ENCODE measurements at places on chromosomes 16 and 17. TPM values are rescaled to one million over a fixed set of nuclear protein-coding genes. Genes with fewer than 3 reads are reported as not detected.

SSTR5 gene
- not detected for total RNA-seq

GFAP gene
- 2.1 TPM for total RNA-seq

ASIC2 gene
- not detected for total RNA-seq

MT1X gene
- 11.5 TPM for total RNA-seq

CNTNAP1 gene
- 8.9 TPM for total RNA-seq

TPSD1 gene
- not detected for total RNA-seq

RGS11 gene
- 0.52 TPM for total RNA-seq

C17orf50 gene
- not detected for total RNA-seq

C1QTNF8 gene
- not detected for total RNA-seq

SCIMP gene
- total RNA-seq, result 2.1 TPM

NPW gene
- not detected for total RNA-seq

PRKCB gene
- 1.0 TPM for total RNA-seq

CTRB1 gene
- total RNA-seq, result not detected

TP53TG3B gene
- total RNA-seq, result not detected

CCR7 gene
- 1.0 TPM for total RNA-seq

SRCIN1 gene
- total RNA-seq, result 0.52 TPM

IL17C gene
- not detected for total RNA-seq

MYL4 gene
- total RNA-seq, result 610 TPM

NLE1 gene
- 13.6 TPM for total RNA-seq

TBC1D3E gene
- not detected for total RNA-seq

PRR35 gene
- total RNA-seq, result not detected

SPATA32 gene
- total RNA-seq, result not detected

KRTAP1-1 gene
- total RNA-seq, result not detected

TMEM204 gene
- total RNA-seq, result 8.9 TPM

SMPD3 gene
- total RNA-seq, result under 0.01 TPM

WNK4 gene
- not detected for total RNA-seq

RGS9 gene
- total RNA-seq, result 3.1 TPM

UMOD gene
- total RNA-seq, result not detected

WNT9B gene
- not detected for total RNA-seq

TBC1D3I gene
- total RNA-seq, result under 0.01 TPM

NPIPB4 gene
- 8.4 TPM for total RNA-seq

HSD11B2 gene
- total RNA-seq, result 2.6 TPM

RNF167 gene
- total RNA-seq, result 12.0 TPM

PRSS33 gene
- total RNA-seq, result not detected

KAT8 gene
- 43.3 TPM for total RNA-seq

TRIM47 gene
- 23.5 TPM for total RNA-seq

OSBPL7 gene
- 8.4 TPM for total RNA-seq

SLC4A1 gene
- 47.0 TPM for total RNA-seq

PRSS36 gene
- total RNA-seq, result 0.52 TPM

KRT23 gene
- 0.52 TPM for total RNA-seq

CYB5D1 gene
- total RNA-seq, result 3.7 TPM

KRT40 gene
- 6.3 TPM for total RNA-seq

ERN2 gene
- not detected for total RNA-seq

ABCC12 gene
- total RNA-seq, result not detected

KRTAP2-3 gene
- not detected for total RNA-seq

KRTAP9-2 gene
- not detected for total RNA-seq

ARHGAP23 gene
- total RNA-seq, result 25.6 TPM

TPSG1 gene
- not detected for total RNA-seq

CA7 gene
- not detected for total RNA-seq

GP1BA gene
- under 0.01 TPM for total RNA-seq

QPRT gene
- 34.4 TPM for total RNA-seq

NLRC3 gene
- 0.52 TPM for total RNA-seq

SCGB1C2 gene
- not detected for total RNA-seq

CCDC40 gene
- 1.0 TPM for total RNA-seq
